Pancreas (tissue), 10 donors: ENCODE measurements at places on chromosomes 6 and 20.
A peak's percentile ranks its signal among the peaks of the same experiment; 100 is the strongest.

DNA sequence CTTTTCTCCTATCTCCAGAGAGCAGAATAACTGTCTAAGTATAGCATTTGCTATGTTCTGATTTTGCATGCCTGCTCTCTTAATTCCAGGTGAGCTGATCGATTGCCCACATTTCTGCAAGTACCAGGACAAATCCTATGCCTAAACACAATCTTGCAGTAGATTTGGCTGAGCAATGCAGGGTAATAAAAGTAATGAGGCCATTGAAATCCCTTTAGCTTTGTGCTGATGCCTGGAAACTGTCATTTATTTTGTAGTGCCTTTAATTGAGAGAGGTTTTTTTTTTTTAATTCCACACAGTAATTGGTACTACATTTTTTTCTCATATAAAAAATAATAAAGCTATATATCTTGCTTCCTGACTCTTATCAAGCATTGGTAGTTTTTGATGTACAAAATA is 252.3 kb downstream of the NKAIN2 start:
- DNase-seq, result no peak

- DNase-seq, result no peak
Measured at GRCh38 chr6:10411971-10412460, 2.9 kb downstream of the TFAP2A start.

- DNase-seq, result no peak
Measured at GRCh38 chr6:134546962-134547645, 229.2 kb upstream of the SGK1 start.

GRCh38 chr20:19784511-19785172 is 26.6 kb downstream of the RIN2 start:
- no peak for DNase-seq

DNA sequence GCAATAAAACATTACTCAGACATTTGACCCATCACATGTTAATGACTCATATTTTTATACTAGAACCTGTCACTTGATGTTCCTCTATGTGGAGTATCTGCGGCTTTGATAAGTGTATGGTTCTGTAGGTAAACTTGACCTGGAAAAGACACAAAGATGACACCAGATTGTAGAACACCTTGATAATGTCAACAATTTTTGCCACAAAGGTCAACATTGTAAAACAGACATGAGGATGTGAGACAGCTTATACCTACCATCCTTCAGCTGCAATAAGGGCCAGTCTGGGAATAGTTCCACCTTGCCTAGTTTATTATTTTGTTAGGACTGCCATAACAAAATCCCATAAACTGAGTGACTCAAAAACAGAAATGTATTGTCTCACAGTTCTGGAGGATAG is 202.4 kb downstream of the LMBRD1 start:
- DNase-seq, result no peak

DNA sequence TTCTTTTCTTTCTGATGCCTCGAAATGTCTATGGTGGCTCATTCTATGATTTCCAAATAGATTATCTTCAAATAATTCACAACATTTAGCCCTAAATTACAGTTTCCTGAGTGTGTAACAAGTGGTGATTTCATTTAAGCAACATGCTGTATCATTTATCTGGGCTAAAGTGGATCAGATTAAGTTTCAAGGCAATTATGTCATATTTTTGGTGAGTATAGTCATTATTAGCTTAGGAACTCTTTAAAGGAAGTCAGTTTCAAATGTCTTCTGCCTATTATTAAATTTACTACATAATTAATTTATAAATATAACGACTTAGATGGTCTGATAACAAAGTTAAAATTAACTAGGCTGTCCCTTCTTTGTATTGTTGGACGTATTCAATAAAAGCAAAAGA is 847.9 kb upstream of the FLRT3 start:
- no peak for DNase-seq

GRCh38 chr6:87741001-87741650 is 39.1 kb upstream of the AKIRIN2 start:
- DNase-seq, result no peak

- DNase-seq, result peak; percentile 49
Measured at GRCh38 chr6:11094411-11094851, 797 bp downstream of the SMIM13 start.

DNA sequence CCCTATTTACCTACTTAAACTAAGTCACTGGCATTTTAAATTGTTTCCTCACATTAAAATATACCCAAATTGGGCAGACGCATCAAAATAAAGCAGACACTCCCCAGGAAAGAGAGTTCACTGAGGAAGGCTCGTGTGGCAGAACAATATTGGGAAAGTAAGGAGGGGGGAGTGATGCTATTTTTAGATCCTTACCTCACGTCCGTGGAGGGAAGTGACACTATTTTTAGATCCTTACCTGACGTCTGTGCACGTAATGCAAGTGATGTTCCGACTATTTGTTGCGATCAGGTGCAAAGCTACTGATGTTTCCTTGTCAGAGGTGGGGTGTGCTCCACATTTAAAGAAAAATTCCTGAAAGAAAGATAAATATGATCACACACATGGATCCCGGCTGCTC is 699.2 kb upstream of the AGPAT4 start:
- DNase-seq, result no peak

- no peak for DNase-seq
Measured at GRCh38 chr6:143845033-143845432, 1.9 kb downstream of the LTV1 start.

DNA sequence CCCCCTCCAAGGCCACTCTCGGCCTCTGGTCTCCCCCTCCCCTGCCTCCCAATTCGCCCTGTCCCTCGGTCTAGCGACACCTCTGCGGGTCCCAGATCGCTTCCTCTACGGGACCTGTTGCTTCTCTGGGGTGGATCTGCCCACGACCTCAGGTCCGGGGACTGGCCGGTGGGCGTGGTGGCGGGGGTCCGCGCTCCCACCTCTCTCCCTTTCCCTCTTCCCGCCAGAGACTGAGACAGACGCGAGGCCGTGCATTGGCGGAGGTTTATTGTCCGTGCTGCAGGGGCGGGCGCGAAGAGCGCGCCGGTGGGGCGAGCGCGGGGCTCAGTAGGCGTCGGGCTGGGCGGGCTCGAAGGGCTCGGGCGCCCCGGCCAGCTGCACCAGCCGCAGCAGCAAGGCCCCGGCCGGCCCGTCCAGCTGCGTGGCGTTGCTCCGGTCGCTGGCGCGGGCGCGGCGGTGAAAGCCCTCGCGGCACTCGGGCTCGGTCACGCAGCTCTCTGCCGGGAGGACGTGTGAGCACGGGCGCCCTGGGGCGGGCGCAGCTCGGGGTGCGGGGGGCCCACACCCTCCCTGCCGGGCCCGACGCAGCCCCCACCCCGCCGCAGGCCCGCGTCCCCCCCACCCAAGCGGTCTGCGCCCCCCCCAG is 2.1 kb downstream of the AVP start:
- no peak for DNase-seq

DNA sequence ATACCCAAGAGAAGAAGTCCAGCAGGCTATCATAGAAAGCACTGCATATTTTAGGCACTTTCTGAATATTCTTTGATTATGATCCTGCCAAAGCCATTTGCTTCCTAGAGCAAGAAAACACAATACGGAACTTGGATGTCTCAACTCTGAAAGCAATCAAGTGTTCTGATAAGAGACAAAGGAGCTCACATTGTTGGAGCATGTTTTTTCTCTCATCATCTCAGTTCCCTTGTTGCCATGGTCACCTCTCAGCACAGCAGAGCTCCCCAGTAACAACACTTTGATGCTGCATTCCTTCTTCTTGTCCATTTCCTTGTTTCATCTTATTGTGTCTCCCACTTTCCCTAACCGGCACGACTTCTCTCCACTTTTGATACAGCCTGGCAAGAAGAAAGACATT is 168.7 kb upstream of the FUT9 start:
- no peak for DNase-seq

DNA sequence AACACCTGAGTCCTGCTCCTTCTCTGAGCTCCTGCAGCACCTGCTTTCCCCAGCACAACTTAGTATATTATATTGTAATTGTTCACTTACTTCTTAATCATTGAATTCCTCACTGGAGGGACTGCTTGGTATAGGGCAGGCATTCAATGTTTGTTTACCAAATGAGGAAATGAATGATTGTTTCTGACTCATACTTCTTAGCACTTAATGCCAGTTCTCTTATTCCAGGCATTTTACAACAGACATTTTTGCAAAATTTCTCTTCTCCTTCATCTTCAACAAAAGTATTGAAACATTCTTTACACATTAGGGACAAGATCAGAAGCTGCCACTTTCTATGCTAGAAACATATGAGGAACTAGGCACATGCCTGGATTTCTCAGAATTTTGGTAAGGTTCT is 119.4 kb downstream of the TBX18 start:
- DNase-seq, result no peak

GRCh38 chr6:155504848-155505607 is 49.4 kb upstream of the NOX3 start:
- no peak for DNase-seq

- DNase-seq, result no peak
Measured at GRCh38 chr6:19465760-19466159, 371.4 kb upstream of the ID4 start.

DNA sequence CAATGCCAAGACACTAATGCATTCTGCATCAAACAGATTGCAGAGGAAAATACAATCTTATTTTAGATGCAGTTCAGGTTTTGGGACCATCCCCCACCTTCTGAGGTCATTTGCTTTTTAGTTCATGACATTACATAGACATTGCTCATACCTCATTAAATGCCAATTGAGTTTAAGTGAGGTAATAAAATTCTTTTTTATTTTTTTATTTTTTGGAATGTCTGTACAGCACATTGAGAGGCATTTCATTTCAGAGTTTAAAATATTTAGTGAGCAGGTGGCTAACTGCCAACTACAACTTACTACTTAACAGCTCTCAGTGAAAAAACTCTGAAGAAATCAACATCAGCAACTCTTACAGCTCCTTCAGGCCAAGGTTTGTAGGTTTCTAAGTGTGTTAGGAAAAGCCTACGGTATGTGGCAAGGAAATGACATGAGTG is 482.2 kb upstream of the RNF217 start:
- DNase-seq, result no peak

DNA sequence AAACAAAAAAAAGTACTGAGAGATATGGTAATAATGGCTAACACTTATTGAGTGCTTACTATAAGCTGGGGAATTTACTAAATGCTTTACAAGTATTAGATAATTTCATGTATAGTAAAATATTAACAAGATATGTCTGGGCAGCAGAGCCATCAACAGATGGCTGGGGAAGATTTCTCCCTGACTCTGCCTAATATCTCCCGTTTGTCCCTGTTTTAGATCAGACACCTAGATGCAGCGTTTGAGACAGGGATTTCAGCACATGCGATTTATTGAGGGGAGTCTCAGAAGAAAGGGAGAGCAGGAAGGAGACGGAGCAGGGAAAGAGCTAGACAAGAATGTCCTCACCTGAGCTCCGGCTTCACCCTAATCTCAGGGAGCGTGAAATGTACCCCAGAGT is 36.9 kb upstream of the ADGRF1 start:
- DNase-seq, result no peak

DNA sequence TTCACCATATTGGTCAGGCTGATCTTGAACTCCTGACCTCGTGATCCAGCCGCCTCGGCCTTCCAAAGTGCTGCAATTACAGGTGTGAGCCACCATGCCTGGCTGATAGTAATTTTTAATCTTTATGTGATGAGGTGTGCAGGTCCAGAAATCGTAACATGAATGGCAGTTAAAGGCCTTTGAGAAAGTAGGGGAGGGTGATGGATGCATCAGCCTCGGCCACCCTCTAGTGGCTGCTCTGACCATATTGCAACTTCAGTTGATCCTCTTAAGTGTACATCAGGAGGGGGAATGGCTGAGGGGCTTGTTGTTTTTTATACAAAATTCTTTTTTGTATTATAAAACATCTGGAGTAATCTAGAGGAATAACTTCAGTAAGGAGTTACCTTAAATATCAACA is 193.0 kb downstream of the ZFAND3 start:
- DNase-seq, result no peak

DNA sequence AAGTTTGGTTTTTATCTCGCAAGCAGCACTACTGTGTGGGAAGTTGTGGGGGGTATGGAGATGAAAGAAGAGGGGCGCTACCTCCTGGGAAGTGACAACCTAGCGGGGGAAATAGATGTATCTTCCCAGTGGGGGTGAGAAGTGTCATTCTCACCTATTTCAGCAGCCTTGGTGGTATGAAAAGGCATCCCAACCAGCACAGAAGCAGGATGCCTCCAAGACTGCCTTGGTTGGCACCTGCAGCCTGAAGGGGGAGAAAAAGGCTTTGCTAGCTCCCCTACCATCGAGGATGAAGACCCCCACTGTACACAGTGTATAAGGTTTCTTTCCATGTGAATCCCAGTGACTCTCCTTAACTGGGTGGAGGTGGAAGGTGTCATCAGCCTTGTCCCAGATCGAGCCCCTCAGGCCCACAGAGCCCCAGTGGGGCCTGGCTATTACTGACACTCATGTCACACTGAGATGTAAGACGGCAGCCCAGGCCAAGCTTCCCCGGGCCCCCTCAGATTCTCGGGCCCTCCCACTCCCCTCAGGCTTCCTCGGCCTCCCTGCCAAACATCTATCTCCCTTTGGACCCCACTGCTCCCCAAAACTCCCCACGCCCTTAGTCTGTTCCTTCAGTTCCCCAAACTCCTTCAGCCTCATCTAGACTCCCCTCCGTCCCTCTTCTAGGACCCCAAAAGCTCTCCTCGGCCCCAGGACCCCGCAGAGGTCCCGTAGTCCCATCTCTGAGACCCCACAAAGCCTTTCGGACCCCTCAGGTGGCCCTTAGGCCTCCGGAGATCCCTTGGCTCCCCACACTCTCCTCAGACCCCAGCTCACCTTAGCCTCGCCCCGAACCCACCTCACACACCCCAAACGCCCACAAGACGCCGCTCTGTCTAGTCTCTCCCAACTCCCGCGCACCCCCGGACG is 688 bp downstream of the COMMD7 start:
- peak; percentile 58 for DNase-seq

GRCh38 chr20:9485614-9486340 is 28.6 kb upstream of the LAMP5 start:
- DNase-seq, result no peak

GRCh38 chr20:37567671-37568588 is 40.3 kb upstream of the BLCAP start:
- peak; percentile 32 for DNase-seq

GRCh38 chr6:141744194-141744925 is 388.4 kb upstream of the GJE1 start:
- DNase-seq, result no peak

GRCh38 chr6:75246386-75246785 is 2.8 kb upstream of the COX7A2 start:
- DNase-seq, result no peak

DNA sequence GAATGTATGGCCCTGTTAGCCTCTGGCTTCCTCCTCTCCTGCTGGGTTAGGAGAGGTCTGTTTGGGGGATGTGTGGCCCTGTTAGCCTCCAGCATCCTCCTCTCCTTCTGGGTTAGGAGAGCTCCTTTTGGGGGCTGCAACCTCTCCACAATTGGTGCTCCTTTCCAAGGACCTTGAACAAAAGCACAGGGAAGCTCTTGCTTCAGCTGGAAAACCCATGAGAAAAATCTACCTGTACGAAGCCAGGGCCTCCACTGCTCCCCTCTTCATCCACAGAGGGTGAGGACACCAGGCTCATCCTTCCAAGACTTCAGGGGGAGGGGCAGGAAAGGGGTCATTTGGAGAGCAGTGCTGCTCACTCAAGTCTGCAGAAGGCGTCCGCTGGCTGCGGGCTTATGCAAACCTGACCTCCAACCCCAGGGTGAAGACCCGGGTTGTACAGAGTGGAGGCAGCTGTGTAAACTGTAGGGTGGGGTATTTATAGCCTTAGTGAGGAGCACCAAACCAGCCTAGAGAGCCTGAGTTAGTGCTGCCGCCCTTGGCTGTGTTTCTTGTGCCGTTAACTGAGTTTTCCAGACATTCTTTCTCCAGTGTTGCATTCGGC is 62.1 kb downstream of the SLC24A3 start:
- no peak for DNase-seq
